Immature natural killer cell (primary cell): ENCODE measurements at places on chromosomes 13 and 19. TPM values are rescaled to one million over a fixed set of nuclear protein-coding genes. Genes with fewer than 3 reads are reported as not detected.

ODAD3 gene
- polyA plus RNA-seq, result not detected

GGACT gene
- 10.4 TPM for polyA plus RNA-seq

IRGC gene
- polyA plus RNA-seq, result 0.13 TPM

TEX101 gene
- not detected for polyA plus RNA-seq

DNA sequence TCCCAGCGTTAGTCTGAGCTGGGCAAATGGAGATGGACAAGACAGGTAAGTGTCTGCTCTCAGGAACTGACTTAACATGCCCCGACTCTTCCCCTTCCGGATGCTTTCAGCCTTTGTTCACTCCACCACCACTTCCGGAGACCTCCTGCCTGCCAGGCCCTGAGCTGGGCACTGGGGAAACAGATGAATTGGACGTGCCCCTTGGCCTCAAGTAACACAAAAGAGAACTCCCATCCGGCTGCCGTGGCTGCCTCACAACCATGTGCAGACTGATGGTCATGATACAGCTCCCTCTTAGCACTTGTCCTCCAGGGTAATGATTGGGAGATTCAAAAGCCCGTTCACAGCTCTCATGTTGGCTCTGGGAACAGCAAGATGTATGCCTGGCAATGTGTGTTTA, 6.9 kb downstream of the ZNF784 start:
- DNase-seq, result no peak
- no peaks in the 10 kb centered on the region for H3K36me3 ChIP-seq
- no peak overlapping the region for H3K27ac ChIP-seq
- H3K4me1 ChIP-seq, result peaks cover 19% of the 10 kb centered on the region
- H3K4me3 ChIP-seq, result no peak overlapping the region
- no peaks in the 10 kb centered on the region for H3K27me3 ChIP-seq

- no peak overlapping the region for H3K27ac ChIP-seq
- no peaks in the 10 kb centered on the region for H3K36me3 ChIP-seq
- DNase-seq, result no peak
- no peaks in the 10 kb centered on the region for H3K4me1 ChIP-seq
Measured at GRCh38 chr19:7822910-7823515, 7.0 kb upstream of the EVI5L start.

DNA sequence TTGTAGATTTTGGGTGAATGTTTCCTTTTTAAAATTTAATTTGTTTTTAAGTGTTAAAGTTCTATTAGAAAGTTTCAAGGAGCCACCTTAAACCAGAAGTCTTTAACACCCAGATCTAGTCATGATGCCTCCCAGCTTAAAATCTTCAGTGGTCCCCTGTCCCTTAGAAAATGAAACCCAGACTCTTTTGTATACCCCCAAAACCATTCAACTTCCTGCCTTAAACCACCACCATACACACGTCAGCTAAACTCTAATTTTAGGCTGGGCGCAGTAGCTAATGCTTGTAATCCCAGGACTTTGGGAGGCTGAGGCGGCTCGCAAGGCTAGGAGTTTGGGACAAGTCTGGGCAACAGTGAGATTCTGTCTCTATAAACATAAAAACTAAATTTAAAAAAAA, 37.9 kb downstream of the N4BP2L1 start:
- H3K27ac ChIP-seq, result no peak overlapping the region
- H3K27me3 ChIP-seq, result peaks cover 3% of the 10 kb centered on the region
- DNase-seq, result peak; percentile 47
- peak overlapping the region; percentile 5 for H3K4me3 ChIP-seq
- peaks cover 14% of the 10 kb centered on the region for H3K4me1 ChIP-seq
- no peaks in the 10 kb centered on the region for H3K36me3 ChIP-seq

- H3K4me3 ChIP-seq, result no peak overlapping the region
- no peaks in the 10 kb centered on the region for H3K4me1 ChIP-seq
- no peaks in the 10 kb centered on the region for H3K27me3 ChIP-seq
- H3K27ac ChIP-seq, result no peak overlapping the region
- H3K36me3 ChIP-seq, result no peaks in the 10 kb centered on the region
Measured at GRCh38 chr13:33069365-33069764, 53.1 kb downstream of the KL start.

- H3K27me3 ChIP-seq, result no peaks in the 10 kb centered on the region
- no peak overlapping the region for H3K4me3 ChIP-seq
- H3K27ac ChIP-seq, result no peak overlapping the region
- H3K4me1 ChIP-seq, result no peaks in the 10 kb centered on the region
Measured at GRCh38 chr13:38702669-38703068, 15.8 kb downstream of the FREM2 start.

DNA sequence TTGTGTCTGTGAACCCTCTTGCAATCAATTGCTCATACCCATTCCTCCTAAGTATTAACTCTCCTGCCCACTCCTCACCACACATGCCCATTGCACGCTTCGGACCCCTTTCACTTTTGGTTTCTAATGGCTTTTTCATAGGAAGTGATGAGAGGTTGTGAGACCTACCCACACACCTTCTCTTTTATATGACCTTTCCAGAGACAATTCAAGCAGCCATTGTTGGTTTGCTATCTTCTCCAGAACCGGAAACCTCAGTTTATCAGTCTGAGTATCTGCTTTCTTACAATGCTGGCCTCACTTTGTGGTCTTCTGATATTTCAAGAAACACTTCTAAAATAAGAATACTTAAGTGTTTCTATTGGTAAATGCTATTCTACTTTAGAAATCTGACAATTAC, 1550.8 kb upstream of the SLC10A2 start:
- no peak overlapping the region for H3K27ac ChIP-seq
- peaks cover 15% of the 10 kb centered on the region for H3K4me1 ChIP-seq
- H3K36me3 ChIP-seq, result peaks cover 5% of the 10 kb centered on the region
- no peak overlapping the region for H3K4me3 ChIP-seq
- no peaks in the 10 kb centered on the region for H3K27me3 ChIP-seq

DNA sequence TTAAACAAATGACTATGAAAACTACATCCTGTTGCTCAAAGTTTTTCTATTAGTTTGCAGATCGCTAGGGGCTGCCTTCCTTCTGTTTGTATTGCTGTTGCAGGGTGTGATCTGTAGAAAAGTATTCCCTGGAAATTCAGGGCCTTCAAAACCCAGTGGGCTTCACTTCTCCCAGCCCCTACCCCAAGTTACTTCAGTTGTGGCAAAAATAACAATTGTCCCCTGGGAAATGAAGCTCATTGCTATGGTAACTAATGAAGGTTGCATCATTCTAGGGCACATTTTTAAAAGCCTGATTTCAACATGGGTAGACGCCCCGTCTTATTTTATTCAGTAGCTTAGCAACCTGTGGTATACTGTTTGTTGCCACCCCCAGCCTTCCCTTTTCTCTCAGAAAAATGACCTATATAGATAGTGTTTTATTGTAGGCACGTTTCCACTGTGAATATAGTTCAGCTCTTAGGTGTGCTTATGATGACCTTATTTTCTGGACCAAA, 60.9 kb downstream of the WDFY2 start:
- H3K27ac ChIP-seq, result peak overlapping the region; percentile 91
- H3K4me1 ChIP-seq, result peaks cover 47% of the 10 kb centered on the region
- H3K36me3 ChIP-seq, result no peaks in the 10 kb centered on the region

DNA sequence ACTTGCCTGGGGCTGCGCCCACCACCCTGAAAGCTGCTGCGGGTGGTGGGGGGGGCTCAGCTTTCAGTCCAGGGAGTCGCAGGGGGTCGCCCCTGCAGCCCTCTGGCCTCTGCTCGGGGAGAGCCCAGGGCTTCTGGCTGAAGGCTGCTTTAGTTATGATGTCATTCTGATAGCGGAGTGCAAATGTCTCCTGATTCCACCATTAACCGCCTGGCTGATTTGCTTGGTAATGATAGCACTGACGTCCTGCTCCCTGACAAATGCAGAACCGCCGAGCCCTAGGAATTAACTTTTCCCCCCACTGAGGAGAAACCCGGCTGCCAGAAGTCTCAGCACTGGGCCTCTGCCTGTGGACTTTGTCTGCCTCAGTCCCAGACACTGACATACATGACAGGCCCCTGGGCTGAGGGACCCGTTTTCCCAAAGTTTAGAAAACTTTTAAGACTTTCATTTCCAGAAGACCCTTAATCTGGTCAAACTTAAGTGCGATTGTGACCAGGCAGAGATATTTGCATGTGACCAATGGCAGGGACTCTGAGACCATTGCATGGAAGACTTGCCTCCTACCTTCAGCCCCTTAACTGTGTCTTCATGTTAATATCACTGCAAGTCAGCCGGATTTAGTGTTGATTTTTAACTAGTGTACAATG, 142.5 kb upstream of the ZNF536 start:
- no peak overlapping the region for H3K27ac ChIP-seq
- H3K4me1 ChIP-seq, result peaks cover 23% of the 10 kb centered on the region
- no peak overlapping the region for H3K4me3 ChIP-seq
- H3K36me3 ChIP-seq, result peaks cover 4% of the 10 kb centered on the region
- DNase-seq, result no peak

DNA sequence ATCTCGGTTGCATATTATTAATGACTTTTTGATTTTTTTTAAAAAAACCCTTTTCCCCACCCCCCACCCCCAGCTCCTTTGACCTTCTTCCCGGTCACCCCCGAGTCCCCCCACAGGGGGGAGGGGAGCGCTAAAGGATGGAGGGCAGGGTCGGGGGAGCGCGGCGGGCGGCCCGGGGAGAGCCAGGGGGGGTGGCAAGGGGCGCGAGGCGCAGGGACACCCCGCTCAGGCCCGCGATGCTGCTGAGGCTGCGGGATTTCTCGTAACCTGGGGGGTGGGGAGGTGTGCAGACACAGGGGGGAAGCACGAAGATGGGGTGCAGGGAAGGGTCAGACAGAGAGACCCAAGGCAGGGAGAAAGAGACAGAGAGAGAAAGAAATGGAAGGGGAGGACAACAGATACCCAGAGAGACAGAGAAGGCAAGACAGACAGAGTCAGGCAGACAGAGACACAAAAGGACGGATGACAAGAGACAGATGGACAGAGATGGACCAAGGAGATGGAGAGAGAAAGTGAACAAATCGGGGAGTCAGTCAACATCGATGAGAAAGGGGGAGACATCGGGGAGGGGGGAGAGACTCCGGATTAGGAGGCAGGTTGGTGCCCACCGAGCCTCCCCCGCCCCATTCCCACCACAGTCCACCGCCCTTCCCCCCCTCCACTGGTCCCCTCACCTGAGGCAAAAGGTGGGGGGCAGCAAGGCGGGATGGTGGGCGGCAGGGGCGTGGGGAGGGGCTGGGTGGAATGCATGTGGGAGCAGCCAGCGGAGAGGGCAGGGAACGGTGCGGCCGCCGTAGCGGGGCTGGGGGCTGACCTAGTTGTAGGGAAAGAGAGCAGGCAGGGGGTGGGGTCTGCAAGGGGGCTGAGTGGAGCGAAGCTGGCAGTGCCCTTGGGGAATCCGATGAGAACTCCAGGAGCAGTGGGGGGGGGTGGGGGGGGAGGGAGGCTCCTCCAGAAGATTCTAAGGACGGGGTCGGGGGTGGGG, 14.2 kb downstream of the KCNC3 start:
- no peaks in the 10 kb centered on the region for H3K4me1 ChIP-seq
- no peak for DNase-seq
- H3K36me3 ChIP-seq, result no peaks in the 10 kb centered on the region
- H3K27ac ChIP-seq, result no peak overlapping the region
